ENCODE measurements at places on chromosomes 7 and 10.

DNA sequence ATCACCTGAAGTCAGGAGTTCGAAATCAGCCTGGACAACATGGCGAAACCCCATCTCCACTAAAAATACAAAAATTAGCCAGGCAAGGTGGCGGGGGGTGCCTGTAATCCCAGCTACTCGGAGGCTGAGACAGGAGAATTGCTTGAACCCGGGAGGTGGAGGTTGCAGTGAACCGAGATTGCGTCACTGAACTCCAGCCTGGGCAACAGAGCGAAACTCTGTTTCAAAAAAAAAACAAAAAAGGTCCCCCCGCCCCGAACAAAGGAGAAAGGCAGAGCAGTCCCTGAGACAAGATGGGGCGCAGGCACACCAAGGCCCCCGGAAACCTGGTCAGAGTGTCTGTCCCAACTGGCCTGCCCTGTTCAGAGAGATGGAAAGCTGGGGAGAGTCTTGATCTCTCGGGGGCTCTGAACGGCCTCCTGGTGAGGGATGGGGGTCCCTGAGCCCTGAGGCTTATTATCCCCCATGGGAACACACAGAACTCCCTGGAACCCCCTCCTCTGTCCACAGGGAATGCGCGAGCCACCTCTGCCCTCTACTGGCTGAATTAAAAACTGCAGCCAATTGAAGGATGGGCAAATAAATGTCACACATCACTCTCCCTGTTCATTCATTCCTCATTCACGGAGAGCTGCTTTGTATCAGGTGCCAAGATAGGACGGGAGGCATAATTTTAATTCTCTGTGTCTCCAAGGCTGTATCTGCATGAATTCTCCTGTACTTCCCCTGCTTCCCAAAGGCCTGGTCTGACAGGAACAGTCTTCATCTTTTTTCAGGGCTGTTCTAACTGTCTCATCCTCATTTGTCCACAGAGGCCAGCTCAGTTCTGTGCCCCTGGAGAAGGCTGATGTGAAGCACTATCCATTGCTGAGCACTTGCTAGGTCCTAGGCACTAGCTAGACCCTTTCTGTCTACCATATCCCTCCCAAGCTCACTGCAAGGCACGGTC, 28.9 kb downstream of the MAT1A start:
- H3K36me3 ChIP-seq = no peaks in the 10 kb centered on the region
- H3K4me3 ChIP-seq = no peak overlapping the region
- no peak overlapping the region for H3K27ac ChIP-seq
- H3K27me3 ChIP-seq = no peaks in the 10 kb centered on the region
- no peaks in the 10 kb centered on the region for H3K4me1 ChIP-seq

- H3K4me1 ChIP-seq = peaks cover 6% of the 10 kb centered on the region
- H3K27ac ChIP-seq = no peak overlapping the region
- H3K27me3 ChIP-seq = no peaks in the 10 kb centered on the region
- no peaks in the 10 kb centered on the region for H3K36me3 ChIP-seq
These were observed 3.8 kb upstream of the GTF2IRD1 start for GRCh38 chr7:74449809-74450397.

GRCh38 chr10:119677126-119677525, 25.9 kb downstream of the BAG3 start:
- no peak overlapping the region for H3K4me3 ChIP-seq
- H3K4me1 ChIP-seq = peaks cover 16% of the 10 kb centered on the region
- no peaks in the 10 kb centered on the region for H3K27me3 ChIP-seq
- H3K36me3 ChIP-seq = peaks cover 43% of the 10 kb centered on the region

DNA sequence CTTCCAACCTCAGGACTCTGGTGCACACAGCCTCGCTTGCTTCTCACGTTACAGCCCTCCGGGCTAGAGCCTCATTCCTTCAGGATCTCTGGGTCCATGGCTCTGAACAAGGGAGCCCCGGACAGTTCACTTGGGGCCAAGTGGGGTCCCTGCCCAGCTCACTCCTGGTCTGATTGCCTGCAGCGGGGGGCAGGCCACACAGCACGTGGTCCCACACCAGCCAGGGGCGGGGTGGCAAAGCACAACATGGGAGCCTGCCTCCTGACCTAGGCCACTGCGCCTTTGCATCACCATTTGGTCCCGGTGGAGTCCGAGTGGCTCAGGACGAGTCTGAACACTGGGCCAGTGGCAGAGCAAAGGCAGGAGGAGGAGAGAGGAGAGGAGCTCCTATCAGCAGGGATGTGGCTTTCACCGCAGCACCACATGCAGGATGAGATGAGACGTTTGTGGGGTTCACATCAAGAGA, 13.4 kb upstream of the CRYGN start:
- no peaks in the 10 kb centered on the region for H3K4me1 ChIP-seq
- H3K27me3 ChIP-seq = no peaks in the 10 kb centered on the region
- no peak for DNase-seq
- H3K4me3 ChIP-seq = no peak overlapping the region
- no peaks in the 10 kb centered on the region for H3K36me3 ChIP-seq
- H3K27ac ChIP-seq = no peak overlapping the region

GRCh38 chr7:92253251-92253650, 7.5 kb downstream of the ANKIB1 start:
- no peaks in the 10 kb centered on the region for H3K27me3 ChIP-seq
- no peaks in the 10 kb centered on the region for H3K36me3 ChIP-seq
- no peak overlapping the region for H3K4me3 ChIP-seq
- DNase-seq = no peak
- H3K4me1 ChIP-seq = no peaks in the 10 kb centered on the region

- peak overlapping the region; percentile 94 for H3K27ac ChIP-seq
- no peak overlapping the region for H3K4me3 ChIP-seq
- no peaks in the 10 kb centered on the region for H3K27me3 ChIP-seq
These were observed 115.4 kb upstream of the ADO start for GRCh38 chr10:62688971-62689700.

GRCh38 chr7:41465571-41465970, 237.3 kb downstream of the INHBA start:
- H3K27me3 ChIP-seq = no peaks in the 10 kb centered on the region
- H3K27ac ChIP-seq = no peak overlapping the region

Measured in A673 (cell line).